ENCODE measurements at places on chromosomes 1 and 21.

- DNase-seq, result no peak
Measured at GRCh38 chr21:14213164-14213563, 2.4 kb upstream of the LIPI start.

DNA sequence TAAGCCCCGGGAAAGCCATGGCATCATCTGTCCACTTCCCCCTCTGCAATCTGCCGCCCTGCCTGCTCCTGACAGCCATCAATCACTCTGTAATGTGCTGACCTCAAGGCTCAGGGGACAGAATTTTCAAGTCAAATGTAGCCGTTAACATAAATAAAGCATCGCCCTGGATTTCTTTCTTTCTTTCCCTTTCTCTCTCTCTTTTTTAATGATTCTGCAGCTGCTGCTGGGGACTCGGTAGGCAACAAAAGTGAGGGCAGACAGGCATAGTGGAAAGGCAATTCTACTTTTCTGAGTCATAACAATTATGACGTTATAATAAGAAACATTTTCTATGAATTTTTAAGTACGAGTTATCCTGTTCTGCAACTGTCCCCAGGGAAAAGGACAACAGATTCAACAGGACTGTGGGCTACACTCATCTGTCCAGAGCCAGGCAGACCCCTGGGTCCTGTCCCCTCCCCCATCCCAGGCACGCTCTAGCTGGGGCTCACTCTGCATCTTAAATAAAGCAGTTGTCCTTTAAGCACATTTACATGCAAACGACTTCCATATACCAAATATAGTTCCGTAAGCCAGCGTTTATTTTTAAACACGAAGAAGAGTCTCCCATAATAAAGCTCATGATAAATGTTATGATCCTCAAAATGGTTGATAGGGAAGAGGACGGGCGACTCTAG, 78.7 kb downstream of the SSBP3 start:
- DNase-seq, result no peak

DNA sequence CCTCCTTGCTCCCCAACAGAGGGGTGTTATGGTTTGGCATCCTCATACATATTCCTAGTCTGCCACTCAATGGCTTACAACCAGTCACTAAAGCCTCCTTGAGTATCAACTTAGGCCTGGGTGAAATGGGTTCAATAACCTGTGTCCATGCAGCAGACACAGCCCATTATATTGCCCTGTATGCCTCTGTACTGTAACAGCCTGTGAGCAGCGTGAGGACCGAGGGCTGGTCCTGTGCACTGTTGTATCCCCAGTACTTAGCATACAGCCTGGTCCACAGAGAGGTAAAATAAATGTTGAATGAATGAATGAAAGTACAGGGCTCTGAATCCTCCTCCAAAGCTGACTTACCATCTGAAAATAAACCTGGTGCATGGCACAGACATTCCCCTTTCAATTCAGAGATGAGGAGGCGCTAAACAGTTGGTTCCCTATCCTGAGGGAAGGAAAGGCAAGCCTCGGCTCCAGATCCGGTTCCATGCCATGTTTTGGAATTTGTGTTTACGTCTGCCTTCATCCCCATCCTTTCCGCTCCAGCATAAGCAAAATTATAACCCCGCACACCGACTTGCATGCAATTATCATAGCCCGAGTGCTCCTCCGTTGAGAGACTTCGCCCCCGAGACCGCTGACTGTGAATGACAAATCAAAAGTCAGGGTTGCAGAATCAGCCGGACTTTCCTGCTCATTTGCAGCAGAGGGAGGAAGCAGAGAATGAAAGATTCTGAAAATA, 45.0 kb upstream of the DNAJC6 start:
- DNase-seq, result no peak

DNA sequence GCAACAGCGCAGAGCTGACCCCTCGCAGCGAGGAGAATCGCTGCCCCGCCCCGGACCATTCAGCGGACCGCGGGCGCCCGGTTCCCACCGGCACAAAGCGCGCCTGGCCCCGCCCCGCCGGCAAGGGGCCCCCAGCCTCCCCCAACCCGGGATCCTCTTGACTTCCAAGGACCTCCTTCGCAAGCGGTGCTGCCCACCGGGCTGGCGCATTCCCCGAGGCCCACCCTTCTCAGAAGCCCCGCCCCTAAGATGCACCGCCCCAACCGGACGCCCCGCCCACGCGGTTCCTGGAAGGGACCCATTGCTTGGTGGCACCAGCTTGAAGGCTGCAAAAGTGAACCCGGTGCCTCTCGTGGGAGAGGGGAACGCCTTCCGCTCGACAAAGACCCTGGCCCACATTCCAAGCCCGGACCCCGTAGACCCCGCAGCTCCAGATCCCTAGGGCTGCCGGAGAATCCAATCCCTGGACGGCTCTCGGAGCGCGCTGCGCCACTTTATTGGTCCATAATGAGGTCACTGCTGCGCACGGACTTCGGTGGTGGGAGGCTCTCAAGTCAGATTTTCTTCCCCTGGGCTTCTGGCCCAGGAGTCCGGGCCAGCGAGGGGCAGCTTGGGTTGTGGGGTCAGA, 2.0 kb downstream of the HES3 start:
- no peak for DNase-seq

DNA sequence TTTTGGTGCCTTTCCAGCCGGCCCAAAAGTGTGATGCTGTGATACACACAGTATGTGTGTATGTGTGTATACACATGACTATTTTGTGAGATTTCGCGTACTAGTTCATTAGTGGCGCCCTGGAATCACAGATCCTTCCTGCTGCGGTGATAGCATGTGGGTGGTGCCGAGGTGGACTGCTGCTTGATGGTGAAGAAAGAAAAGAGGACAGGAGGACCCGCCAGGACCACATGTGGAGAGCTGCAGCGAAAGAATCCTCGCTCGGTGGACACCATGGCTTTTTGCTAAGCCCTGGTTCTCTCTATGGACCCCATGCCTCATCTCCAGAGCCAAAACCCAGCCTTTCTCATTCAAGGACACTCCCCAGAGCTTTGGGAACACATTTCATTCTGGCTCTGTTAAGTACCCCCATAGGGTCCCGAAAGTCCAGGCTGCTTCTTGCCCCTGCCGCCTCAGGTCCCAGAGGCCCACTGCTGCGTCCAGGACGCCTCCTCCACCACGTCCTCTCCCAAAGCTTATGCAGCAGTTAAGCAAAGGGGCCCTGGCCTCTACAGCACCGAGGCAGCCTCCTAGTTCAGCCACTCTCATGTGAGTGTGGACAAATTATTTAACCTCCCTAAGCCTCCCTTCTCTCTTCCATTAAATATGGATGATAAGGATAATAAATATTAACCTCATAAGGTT, 32.8 kb upstream of the COX20 start:
- no peak for DNase-seq

All from activated CD4-positive, alpha-beta T cell treated with anti-CD3 and anti-CD28 coated beads for 1 hour (primary cell).